Esophagus squamous epithelium (tissue), 5 donors: ENCODE measurements at places on chromosomes 3 and 15. TPM values are rescaled to one million over a fixed set of nuclear protein-coding genes. Genes with fewer than 3 reads are reported as not detected.

- no peaks in the 10 kb centered on the region for H3K36me3 ChIP-seq
- H3K4me3 ChIP-seq, result no peak overlapping the region
- no peaks in the 10 kb centered on the region for H3K4me1 ChIP-seq
- no peak overlapping the region for H3K27ac ChIP-seq
Observed at GRCh38 chr3:157390713-157391515, 45.7 kb upstream of the PTX3 start.

DNA sequence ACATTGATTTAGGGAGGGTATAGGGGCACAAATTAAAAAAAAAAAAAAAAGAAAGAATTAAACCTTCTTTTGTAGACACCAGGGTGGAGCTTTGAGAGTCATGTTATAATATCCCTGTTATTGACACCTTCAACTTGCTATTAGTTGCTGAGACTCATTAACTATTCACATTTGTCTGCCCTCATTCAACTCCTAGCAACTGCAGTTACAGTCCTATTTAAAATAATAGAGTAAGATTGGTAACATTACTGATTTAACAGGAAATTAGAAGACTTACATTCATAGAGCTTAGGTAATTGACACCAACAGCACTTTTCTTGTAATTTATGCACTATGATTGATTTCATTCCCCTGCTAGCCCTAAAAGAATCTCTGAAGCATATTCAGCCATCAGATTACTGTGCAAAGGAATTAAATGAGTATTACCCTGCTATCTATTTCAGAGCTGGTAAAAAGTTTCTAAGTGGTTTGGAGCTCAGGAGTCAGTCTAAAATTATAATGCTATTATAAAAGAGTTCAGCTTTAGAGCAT lies 148.8 kb upstream of the TBL1XR1 start:
- H3K27me3 ChIP-seq, result no peaks in the 10 kb centered on the region
- H3K36me3 ChIP-seq, result no peaks in the 10 kb centered on the region
- no peak for DNase-seq

DNA sequence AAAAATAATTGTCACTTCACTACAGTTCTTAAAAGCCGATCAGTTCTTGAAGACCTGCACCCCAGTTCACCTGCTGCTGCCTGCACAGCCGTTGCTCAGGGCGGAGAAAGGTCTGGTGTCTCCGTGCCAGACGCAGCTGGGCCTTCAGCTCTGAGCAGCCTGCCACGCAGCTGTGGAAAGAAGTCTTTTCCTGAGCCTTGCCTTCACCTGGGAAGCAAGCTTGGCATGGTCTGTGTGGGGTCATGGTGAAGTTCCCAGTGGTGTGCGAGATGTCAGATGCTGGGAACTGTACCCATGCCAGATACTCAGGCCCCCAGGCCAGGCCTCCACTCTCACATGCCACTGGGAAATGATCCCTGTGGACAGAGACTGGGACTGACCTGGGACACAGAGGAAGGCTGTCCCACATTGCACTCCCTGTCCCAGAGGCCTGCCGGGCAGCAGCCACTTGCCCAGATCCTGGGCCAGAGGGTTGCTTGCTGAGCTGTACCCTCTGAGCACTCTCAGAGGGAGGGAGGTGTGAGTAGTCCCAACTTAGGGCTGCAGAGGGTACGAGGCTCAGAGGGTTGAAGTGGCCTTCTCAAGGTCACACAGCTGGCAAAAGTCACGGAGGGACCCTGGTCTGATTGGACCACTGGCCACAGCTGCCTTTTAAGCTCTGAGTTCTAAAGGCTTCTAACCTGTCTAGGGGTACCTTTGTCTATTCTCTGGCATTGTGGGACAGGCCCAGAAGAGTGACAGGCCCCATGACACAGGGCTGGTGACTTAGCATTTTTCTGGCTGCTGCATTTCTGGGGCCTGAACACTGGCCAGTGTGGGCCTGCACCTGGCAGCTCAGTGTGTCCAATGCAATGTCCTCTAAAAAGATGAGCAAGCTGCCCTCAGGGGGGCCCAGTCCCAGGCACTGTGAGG lies 55.4 kb downstream of the KLF13 start:
- no peak overlapping the region for H3K27ac ChIP-seq
- H3K4me1 ChIP-seq, result peaks cover 3% of the 10 kb centered on the region
- no peak overlapping the region for H3K4me3 ChIP-seq
- no peaks in the 10 kb centered on the region for H3K27me3 ChIP-seq
- no peaks in the 10 kb centered on the region for H3K36me3 ChIP-seq

- peaks cover 25% of the 10 kb centered on the region for H3K4me1 ChIP-seq
- H3K27me3 ChIP-seq, result no peaks in the 10 kb centered on the region
- H3K36me3 ChIP-seq, result no peaks in the 10 kb centered on the region
- H3K4me3 ChIP-seq, result peak overlapping the region; percentile 89
- peak overlapping the region; percentile 98 for H3K27ac ChIP-seq
Observed at GRCh38 chr15:45587863-45588170, 638 bp downstream of the BLOC1S6 start.

- H3K27ac ChIP-seq, result no peak overlapping the region
- H3K4me1 ChIP-seq, result no peaks in the 10 kb centered on the region
- H3K36me3 ChIP-seq, result no peaks in the 10 kb centered on the region
- H3K27me3 ChIP-seq, result no peaks in the 10 kb centered on the region
Observed at GRCh38 chr3:24400015-24400414, 94.6 kb downstream of the THRB start.

- no peak for DNase-seq
- no peaks in the 10 kb centered on the region for H3K27me3 ChIP-seq
- no peaks in the 10 kb centered on the region for H3K4me1 ChIP-seq
- H3K36me3 ChIP-seq, result no peaks in the 10 kb centered on the region
Observed at GRCh38 chr3:101377796-101378195, 57.4 kb upstream of the IMPG2 start.

DNA sequence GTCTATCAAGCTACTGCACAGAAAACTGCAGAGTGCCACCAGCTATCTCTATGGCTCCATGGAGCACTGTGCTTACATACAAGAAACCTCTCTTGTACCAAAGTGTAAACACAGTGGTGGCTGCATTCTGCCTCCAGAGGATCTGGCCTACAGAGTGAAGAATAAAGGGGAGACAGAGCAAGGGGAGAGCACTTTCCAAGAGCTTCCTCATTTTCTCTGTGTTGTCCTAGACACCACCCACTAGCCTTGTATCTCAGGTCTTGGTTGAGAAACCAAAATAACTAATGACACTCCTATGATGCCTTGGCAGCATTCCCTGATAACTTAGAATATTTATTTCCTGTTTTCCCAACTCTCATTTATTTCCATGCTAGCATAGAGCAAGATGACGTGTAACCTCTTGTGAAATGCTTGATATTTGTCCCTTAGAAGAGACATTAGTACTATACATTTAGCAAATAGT lies 56.9 kb upstream of the PHLDB2 start:
- no peak for DNase-seq
- H3K4me1 ChIP-seq, result peaks cover 41% of the 10 kb centered on the region
- H3K27me3 ChIP-seq, result no peaks in the 10 kb centered on the region
- no peaks in the 10 kb centered on the region for H3K36me3 ChIP-seq
- no peak overlapping the region for H3K4me3 ChIP-seq
- H3K27ac ChIP-seq, result peak overlapping the region; percentile 77

DNA sequence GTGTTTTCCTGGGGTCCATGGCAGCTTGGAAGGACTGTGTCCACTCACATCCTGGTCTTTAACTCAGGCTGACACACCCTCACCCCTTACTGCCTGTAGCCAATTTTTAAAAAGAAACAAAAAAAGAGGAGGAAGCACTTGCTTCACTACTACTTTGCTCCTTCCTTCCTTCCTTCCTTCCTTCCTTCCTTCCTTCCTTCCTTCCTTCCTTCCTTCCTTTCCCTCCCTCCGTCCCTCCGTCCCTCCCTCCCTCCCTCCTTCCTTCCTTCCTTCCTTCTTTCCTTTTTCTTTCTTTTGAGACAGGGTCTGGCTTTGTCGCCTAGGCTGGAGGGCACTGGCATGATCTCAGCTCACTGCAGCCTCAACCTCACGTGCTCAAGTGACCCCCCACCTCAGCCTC lies 25.5 kb upstream of the AKAP13 start:
- no peaks in the 10 kb centered on the region for H3K27me3 ChIP-seq
- no peak overlapping the region for H3K27ac ChIP-seq
- peaks cover 37% of the 10 kb centered on the region for H3K4me1 ChIP-seq
- DNase-seq, result no peak
- no peaks in the 10 kb centered on the region for H3K36me3 ChIP-seq
- no peak overlapping the region for H3K4me3 ChIP-seq

DNA sequence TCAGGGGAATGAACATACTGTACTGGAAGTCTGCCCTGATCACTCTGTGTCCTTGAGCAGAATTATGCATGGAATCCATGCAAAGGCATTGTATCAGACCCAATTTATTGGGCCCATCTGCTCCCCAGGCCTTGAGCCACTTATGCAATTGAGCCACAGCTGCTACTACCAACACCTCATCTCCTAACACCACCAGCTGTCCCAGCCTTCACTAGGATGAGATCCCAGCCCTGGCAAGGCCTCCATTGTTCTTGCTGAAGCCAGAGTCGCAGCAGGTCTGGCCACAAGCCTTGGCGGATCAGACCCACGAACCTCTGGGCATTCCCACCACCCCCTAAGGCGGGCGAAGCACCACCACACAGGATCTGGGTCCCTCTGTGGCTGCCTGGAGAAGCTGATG lies 9.2 kb upstream of the NME9 start:
- H3K4me3 ChIP-seq, result no peak overlapping the region
- H3K27ac ChIP-seq, result no peak overlapping the region
- H3K27me3 ChIP-seq, result no peaks in the 10 kb centered on the region
- DNase-seq, result no peak

DNA sequence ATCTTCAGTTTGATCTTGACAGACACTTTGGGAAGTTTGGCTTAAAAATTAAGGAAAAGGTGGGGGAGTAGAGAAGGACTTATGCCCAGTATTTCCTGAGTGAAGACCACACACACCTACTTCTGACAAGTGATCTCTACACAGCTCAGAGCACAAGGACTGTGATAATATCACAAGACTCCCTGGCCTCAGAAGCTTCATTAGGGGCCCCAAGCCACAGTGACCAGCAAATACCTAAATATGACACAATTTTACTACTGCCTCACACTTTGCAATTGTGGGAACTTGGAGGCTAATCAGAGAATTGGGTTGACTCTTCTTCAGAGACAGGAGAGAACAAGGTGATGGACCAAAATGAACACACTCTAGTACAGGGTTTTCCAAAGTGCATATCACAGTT lies 2.6 kb downstream of the ILDR1 start:
- no peaks in the 10 kb centered on the region for H3K4me1 ChIP-seq
- no peak overlapping the region for H3K27ac ChIP-seq
- no peaks in the 10 kb centered on the region for H3K36me3 ChIP-seq
- H3K4me3 ChIP-seq, result no peak overlapping the region
- H3K27me3 ChIP-seq, result no peaks in the 10 kb centered on the region

- no peak overlapping the region for H3K4me3 ChIP-seq
- H3K27ac ChIP-seq, result no peak overlapping the region
- no peak for DNase-seq
- no peaks in the 10 kb centered on the region for H3K4me1 ChIP-seq
- H3K36me3 ChIP-seq, result no peaks in the 10 kb centered on the region
Observed at GRCh38 chr3:134839422-134839821, 44.4 kb downstream of the EPHB1 start.

DNA sequence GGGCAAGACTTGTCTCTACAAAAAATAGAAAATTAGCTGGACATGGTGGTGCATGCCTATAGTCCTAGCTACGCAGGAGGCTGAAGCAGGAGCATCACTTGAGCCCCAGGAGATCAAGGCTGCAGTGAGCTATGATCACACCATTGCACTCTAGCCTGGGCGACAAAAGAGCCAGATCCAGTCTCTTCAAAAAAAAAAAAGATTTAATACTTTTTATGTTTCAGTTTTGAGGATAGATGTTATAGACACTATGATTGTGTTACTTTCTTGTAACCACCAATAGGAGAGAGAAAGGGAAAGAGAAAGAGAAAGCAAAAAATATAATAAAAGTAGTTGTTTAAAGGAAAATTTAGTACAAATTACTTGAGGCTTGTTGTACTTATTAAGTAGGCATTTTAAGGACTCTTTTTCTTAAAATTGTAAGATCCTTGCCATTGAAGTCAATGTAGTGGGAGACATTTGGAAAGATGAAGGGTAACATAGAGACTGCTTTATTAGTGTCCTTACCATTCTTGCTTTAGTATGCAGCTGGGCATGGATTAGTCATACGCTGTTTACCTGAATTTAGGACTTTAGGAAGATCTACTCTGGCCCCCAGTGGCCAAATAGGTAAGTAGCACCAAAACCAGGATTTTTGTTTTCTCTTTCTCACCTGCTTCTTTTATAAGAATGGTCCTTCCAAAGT lies 35.1 kb upstream of the ZDHHC23 start:
- H3K27ac ChIP-seq, result no peak overlapping the region
- H3K4me1 ChIP-seq, result peaks cover 9% of the 10 kb centered on the region
- DNase-seq, result no peak
- no peaks in the 10 kb centered on the region for H3K27me3 ChIP-seq
- no peaks in the 10 kb centered on the region for H3K36me3 ChIP-seq

GRCh38 chr3:124269619-124270018 lies 277.7 kb upstream of the ROPN1 start:
- DNase-seq, result no peak
- H3K4me1 ChIP-seq, result peaks cover 28% of the 10 kb centered on the region

DNA sequence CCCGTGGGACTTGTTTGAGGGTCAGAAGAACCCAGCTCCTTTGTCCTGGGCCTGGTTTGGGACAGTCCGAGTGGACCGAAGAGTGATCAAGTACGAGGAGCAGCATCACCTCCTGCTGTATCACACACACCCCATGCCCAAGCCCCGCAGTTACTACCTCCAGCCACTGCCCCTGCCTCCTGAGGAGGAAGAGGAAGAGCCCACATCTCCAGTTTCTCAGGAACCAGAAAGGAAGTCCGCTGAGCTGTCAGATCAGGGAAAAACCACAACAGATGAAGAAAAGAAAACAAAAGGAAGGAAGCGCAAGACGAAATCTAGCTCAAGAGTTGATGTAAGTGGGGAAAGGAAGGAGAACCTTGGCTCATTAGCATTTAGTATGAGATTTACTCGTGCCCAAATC lies 3.3 kb upstream of the P2RY12 start:
- no peaks in the 10 kb centered on the region for H3K27me3 ChIP-seq
- H3K27ac ChIP-seq, result no peak overlapping the region
- peaks cover 8% of the 10 kb centered on the region for H3K4me1 ChIP-seq
- DNase-seq, result no peak
- H3K4me3 ChIP-seq, result no peak overlapping the region

- no peaks in the 10 kb centered on the region for H3K27me3 ChIP-seq
- H3K27ac ChIP-seq, result no peak overlapping the region
- no peaks in the 10 kb centered on the region for H3K36me3 ChIP-seq
- no peak for DNase-seq
- H3K4me1 ChIP-seq, result no peaks in the 10 kb centered on the region
- H3K4me3 ChIP-seq, result no peak overlapping the region
Observed at GRCh38 chr3:86653661-86654205, 337.2 kb downstream of the VGLL3 start.

DNA sequence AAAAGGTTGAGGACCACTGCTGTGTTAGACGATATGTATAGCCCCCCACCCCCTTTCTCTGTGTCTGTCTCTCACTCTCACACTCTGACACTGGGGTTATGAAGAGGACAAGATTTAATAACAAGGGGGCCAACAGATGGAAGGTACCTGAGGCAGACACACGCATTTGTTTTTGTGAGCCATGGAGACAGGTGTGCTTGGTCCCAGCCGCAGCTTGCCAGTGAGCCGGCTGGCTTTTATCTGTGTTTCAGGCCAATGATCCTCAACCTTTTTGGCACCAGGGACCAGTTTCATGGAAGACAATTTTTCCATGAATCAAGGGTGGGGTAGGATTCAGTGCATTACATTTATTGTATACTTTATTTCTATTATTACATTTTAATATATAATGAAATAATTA lies 394.9 kb upstream of the RGMA start:
- no peak overlapping the region for H3K27ac ChIP-seq
- no peak for DNase-seq
- no peaks in the 10 kb centered on the region for H3K36me3 ChIP-seq
- H3K4me3 ChIP-seq, result no peak overlapping the region

Gene SPG11
- total RNA-seq, result 84.3 TPM

Gene NR2E3
- total RNA-seq, result 0.13 TPM

Gene FETUB
- total RNA-seq, result 23.3 TPM

Gene EPHB1
- 0.08 TPM for total RNA-seq

Gene HCLS1
- total RNA-seq, result 25.8 TPM

Gene CPNE9
- not detected for total RNA-seq

Gene GPR62
- total RNA-seq, result 0.38 TPM
